Hepatocyte (in vitro differentiated cells): ENCODE measurements at places on chromosomes 1 and 21. TPM values are rescaled to one million over a fixed set of nuclear protein-coding genes. Genes with fewer than 3 reads are reported as not detected.

DNA sequence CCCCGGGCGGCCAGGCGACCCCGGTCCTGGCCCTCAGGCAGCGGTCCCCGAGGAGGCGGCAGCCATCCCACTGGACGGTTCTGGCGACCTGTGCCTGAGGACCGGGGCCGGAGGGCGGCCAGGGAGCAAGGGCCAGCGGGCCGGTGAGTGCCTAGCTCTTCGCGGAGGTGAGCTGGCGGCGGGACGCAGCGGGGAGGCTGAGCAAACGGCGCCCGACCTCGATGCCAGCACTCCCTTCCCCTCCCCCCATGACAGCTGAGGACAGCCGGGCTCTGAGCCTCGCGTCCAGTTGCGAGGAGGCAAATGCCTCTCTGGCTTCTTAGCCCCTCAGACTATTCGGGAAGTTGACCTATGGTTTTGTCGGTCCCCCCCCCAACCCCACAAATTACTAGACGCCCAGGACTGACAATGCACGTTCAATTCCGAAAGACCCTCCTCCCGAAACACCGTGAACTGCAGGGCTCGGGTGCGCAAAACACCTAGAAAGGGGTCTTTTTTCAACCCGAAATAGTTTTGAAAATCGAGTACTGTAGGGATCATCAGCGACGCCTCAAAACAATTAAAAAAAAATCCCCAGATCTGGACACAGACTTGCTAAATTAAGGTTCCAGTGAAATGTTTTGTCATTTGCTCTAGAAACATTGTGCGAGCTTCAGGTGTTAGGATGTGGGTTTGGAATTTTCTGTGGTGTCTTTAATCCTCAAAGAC, 8.3 kb downstream of the CDKN2C start:
- DNase-seq = peak; percentile 55

GRCh38 chr1:73910062-73910461, 287.9 kb downstream of the LRRIQ3 start:
- no peak for DNase-seq

DNA sequence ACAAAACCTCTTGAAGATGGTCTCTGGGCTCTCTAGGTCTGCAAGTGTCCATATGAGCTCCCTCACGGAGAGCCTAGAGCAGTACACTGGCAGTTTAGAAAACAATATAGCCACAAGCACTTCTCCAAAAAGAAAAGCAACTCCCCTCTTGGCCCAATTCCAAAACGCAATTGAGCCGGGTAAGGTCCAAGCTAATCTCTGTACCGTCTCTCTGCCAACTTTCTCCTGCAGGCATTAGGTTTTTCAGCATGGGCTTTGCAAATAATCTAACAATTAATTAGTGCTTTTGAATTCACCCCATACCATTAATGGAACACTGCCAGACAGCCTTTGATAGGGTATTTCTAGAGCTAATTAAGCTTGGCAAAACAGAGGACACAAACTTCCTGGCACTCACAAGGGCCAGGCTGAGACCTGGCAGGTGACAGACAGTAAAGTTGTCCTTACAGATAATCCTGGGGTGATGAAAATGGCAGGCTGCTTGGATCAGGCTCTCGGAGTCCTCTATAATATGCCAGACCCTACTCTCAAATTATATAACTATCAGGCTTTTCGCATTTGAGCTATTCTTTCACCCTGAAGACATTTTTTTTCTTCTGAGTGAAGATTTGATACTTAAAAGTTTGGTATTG, 39.8 kb downstream of the TGFBR3 start:
- DNase-seq = peak; percentile 51

DNA sequence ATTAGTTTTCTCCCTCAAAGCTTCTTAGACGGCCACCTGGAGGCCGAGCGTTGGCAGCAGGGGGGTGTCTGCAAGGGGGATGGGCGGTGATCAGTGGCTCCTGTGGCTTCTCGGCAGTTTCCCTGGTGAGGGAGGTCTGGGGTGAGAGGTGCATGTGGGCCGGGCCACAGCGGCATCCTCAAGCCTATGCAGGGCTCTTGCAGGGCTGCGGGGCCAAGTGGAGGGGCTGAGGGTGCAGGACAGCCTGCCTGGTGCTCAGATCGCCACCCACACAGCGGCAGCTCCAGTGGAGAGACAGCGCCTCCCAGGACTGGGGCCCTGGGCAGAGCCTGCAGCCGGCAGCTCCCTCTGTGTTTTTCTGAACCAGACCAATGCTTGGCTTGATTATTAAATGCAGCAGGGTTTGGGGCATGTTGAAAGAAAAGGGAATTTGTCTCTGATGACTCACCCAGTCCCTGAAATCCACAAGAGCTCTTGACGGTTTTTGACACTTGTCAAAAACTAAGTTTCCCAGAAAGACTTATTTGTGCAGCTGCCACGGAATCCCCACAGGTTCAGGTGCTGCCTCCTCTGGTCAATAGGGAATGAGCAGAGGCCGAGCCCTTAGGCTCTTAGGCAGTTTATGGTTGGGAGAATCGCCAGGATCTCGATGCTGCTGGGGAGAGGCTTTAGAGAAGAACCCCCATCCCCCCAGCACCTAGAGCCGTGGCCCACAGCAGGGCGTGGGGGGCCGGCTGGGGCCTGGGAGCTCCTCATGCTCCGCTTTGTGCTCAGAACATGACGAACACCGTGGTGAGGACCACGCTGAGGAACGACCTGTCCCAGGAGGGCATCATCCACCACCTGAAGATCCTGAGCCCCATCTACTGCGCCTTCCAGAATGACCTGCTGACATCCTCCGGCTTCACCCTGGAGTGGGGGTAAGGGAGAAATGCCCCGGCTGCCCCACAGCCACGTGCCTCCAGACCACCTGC, 54.7 kb downstream of the UMODL1 start:
- peak; percentile 61 for DNase-seq

GRCh38 chr1:230877146-230877923, 9.0 kb upstream of the C1orf198 start:
- no peak for DNase-seq

- no peak for DNase-seq
These were observed 35.0 kb downstream of the DNAJC6 start for GRCh38 chr1:65344171-65344814.

DNA sequence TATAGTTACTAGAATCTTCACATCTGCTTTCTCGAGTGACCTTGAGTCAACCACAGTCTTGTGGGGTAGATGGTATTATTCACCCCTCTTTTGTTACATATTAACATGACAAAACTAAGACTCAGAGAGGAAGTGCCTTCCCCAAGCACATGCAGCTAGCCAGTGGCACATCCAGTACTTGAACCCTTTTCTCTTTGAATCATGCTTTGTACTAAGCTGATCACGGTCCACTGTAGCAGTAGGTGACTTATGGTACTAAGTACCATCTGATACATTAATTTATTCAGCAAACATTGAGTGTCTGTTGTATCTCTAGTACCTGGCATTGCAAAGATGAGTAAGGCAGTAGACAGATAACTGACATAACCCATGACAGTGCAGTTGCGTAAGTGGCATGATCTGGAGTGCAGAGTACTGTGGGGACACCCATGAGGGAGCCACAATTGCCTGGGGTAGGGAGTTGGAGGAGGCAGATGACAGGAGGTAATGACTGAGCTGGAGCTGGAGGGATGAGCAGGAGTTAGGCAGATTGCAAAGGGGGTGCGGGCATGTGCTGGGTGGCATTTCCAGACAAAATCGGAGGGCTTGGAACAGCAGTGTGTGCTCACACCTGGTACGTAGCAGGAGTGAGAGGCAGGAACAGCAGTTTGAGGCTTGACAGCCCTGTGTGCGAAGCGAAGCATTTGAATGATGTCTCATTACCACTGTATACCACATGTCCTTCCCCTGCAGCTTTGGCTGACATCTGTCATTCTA, 29.8 kb downstream of the UCK2 start:
- peak; percentile 14 for DNase-seq

GRCh38 chr1:233081735-233082134, 131.3 kb downstream of the NTPCR start:
- DNase-seq = no peak

GRCh38 chr1:77068013-77068412, 151.2 kb downstream of the PIGK start:
- no peak for DNase-seq

DNA sequence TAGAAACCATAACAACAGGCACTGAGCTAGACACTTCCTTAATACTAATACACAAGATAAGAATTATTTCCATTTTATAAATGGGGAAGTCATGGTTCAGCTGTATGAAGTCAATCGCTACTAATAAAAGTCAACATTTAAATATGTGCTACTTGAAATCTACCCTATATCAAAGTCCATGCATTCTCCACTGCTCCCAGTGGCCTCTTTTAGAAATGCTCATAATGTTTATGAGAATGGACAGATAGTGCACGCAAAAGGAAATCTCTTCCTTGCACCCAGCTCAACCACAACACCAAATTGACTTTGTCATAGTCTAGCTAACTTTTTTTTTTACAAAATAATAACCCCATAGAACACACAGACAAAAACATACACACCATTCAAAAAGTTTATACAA, 281.7 kb upstream of the CXADR start:
- no peak for DNase-seq

GRCh38 chr1:206839006-206839560, 26.3 kb upstream of the IL20 start:
- DNase-seq = no peak

- DNase-seq = no peak
These were observed 21.0 kb upstream of the CBR3 start for GRCh38 chr21:36113647-36114428.

- no peak for DNase-seq
These were observed 444.6 kb downstream of the NUF2 start for GRCh38 chr1:163766257-163766918.

DPH2 gene
- 20.2 and 21.5 TPM in 2 replicates for polyA plus RNA-seq

PHLDA3 gene
- 62.9 and 64.6 TPM in 2 replicates for polyA plus RNA-seq

VHLL gene
- polyA plus RNA-seq = not detected in 2 replicates

C4BPA gene
- 10.2 and 12.4 TPM in 2 replicates for polyA plus RNA-seq

GNG4 gene
- polyA plus RNA-seq = 9.8 and 11.8 TPM in 2 replicates

ESPN gene
- polyA plus RNA-seq = 48.4 and 65.7 TPM in 2 replicates

RNF223 gene
- 0.88 and 2.6 TPM in 2 replicates for polyA plus RNA-seq

CAMK1G gene
- 0.85 and 1.2 TPM in 2 replicates for polyA plus RNA-seq
